ENCODE measurements at places on chromosomes 5 and 9. TPM values are rescaled to one million over a fixed set of nuclear protein-coding genes. Genes with fewer than 3 reads are reported as not detected.

The ZBTB26 gene
- 2.4 TPM for total RNA-seq

The FOXD4L4 gene
- total RNA-seq = 0.14 TPM

The CDO1 gene
- total RNA-seq = 7.7 TPM

The EQTN gene
- total RNA-seq = not detected

The IFNA21 gene
- total RNA-seq = not detected

Measured in smooth muscle cell of bladder (primary cell).